ENCODE measurements at places on chromosomes 2 and 18. TPM values are rescaled to one million over a fixed set of nuclear protein-coding genes. Genes with fewer than 3 reads are reported as not detected.
A peak's percentile ranks its signal among the peaks of the same experiment; 100 is the strongest.

The FNDC4 gene
- total RNA-seq, result 5.3 TPM

The CAPN14 gene
- 0.35 TPM for total RNA-seq

The TP53I3 gene
- 21.4 TPM for total RNA-seq

The MYL12A gene
- 532 TPM for total RNA-seq

The KANSL3 gene
- total RNA-seq, result 52.0 TPM

DNA sequence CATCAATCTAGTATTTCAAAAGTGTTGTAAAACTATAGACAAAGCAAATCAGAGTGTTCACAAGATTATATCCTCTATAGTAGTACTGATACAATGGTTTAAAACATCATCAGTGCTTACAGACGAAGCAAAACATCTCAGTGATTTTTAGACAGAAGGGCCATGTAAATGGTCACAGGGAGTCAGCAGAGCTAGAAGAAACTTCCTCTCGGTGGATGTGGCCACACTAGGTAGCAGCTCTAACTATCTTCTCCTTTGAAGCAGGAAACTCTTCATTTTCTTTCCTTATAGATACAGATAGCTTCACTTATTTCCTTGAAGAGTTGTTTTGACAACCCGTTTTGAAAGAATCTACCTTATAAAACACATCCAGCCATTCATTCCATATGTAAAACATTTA lies 80.4 kb upstream of the CD226 start:
- H3K27me3 ChIP-seq, result no peaks in the 10 kb centered on the region
- no peak overlapping the region for H3K27ac ChIP-seq
- no peak overlapping the region for H3K4me3 ChIP-seq

GRCh38 chr18:44568342-44568741 lies 112.3 kb upstream of the SETBP1 start:
- no peak overlapping the region for H3K4me3 ChIP-seq
- no peaks in the 10 kb centered on the region for H3K36me3 ChIP-seq
- peaks cover 11% of the 10 kb centered on the region for H3K4me1 ChIP-seq
- no peaks in the 10 kb centered on the region for H3K27me3 ChIP-seq

DNA sequence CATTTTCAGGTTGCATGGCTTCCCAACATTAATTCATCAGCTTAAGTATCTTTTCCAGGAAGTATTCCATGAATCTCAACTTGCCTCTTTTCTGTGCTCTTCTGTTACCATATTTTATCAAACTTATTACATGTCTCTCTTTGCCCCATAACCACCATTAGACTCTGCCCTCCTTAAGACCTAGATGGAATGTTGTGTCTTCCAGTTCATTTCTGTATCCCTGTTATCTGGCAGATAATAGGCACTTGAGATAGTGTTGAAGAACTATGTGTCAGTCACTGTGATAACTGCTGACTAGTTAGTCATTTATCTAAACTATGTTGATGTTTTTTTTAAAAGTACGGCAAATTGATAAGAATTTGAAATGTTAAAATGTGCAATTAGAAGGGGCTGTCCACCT lies 41.8 kb downstream of the GLS start:
- no peak for DNase-seq
- H3K27ac ChIP-seq, result no peak overlapping the region
- H3K4me3 ChIP-seq, result no peak overlapping the region
- no peaks in the 10 kb centered on the region for H3K27me3 ChIP-seq
- no peaks in the 10 kb centered on the region for H3K4me1 ChIP-seq
- H3K36me3 ChIP-seq, result peaks cover 34% of the 10 kb centered on the region

DNA sequence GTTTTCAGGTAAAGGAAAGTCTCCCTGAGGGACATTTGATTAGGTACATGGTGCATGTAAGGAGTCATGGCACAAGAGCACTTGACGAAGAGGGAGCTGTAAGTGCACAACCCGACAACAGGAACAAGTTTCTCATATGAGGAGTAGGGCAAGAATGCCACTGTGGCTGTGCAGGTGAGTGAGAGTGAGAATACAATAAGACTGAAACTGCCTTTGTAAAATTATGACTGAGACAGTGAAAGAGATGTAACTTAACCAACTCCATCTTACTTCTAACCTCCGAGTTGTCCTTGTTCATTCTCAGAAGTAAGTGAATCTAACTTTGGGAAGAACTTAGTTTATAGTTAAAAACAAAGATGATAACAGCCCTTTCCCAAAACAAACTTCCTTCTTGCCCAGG lies 1025.8 kb upstream of the CNTNAP5 start:
- H3K4me3 ChIP-seq, result no peak overlapping the region
- no peak for DNase-seq
- H3K27ac ChIP-seq, result no peak overlapping the region
- no peaks in the 10 kb centered on the region for H3K4me1 ChIP-seq

- no peak for DNase-seq
- no peaks in the 10 kb centered on the region for H3K27me3 ChIP-seq
- H3K4me1 ChIP-seq, result peaks cover 26% of the 10 kb centered on the region
- H3K27ac ChIP-seq, result no peak overlapping the region
- no peak overlapping the region for H3K4me3 ChIP-seq
These were observed 11.6 kb downstream of the IRS1 start for GRCh38 chr2:226788064-226788463.

DNA sequence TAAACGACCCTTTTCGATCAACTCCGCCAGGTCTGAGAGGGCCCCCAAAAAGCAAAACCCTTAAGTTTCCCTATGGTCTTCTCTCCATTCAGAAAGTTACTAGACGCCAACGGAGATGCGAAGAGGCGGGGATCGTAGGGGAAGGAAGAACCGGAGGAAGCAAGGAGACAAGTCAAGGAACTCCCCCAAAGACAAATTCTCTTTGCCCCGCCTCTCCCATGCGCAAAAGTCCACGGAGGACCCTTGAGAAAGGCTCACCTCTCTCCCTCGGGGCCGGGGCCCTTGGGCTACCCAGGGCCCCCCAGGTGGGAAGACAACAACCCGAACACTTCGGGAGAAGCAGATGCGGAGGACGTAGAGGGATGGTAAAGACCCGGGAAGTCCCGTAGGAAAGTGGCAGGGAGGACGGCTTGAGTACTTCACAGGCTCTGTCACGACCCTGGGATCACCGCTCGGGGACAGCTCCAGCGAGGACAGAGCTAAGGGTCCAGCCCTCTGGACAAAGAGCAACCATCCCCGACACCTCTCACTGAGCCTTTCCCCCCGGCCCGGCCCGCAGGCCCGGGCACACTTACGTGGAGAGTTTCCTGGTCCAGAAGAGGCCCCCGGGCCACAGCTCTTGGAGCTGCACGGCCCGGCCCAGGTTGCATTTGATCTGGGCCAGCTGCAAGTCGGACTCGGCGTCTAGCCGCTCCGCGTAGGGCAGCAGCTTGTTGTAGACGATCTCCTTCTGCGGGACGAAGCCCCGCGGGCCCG lies 647 bp downstream of the PSME4 start:
- H3K27ac ChIP-seq, result peak overlapping the region; percentile 57
- H3K27me3 ChIP-seq, result no peaks in the 10 kb centered on the region
- peak; percentile 43 for DNase-seq
- H3K4me1 ChIP-seq, result peaks cover 28% of the 10 kb centered on the region

Measured in PC-9 (cell line).